ENCODE measurements at places on chromosomes 3 and 15. TPM values are rescaled to one million over a fixed set of nuclear protein-coding genes. Genes with fewer than 3 reads are reported as not detected.

The SPPL2A gene
- polyA plus RNA-seq: 99.6 TPM

The SLC22A14 gene
- polyA plus RNA-seq: 0.10 TPM

The RAB6B gene
- 18.9 TPM for polyA plus RNA-seq

The MYLK gene
- 170 TPM for polyA plus RNA-seq

The TRPM1 gene
- polyA plus RNA-seq: 0.67 TPM

The PDZRN3 gene
- 35.8 TPM for polyA plus RNA-seq

The CIB1 gene
- 59.1 TPM for polyA plus RNA-seq

The SQOR gene
- 22.6 TPM for polyA plus RNA-seq

The TEX55 gene
- not detected for polyA plus RNA-seq

The XCR1 gene
- 0.07 TPM for polyA plus RNA-seq

The CMTM8 gene
- polyA plus RNA-seq: 12.6 TPM

The RRP9 gene
- polyA plus RNA-seq: 12.1 TPM

The SLMAP gene
- polyA plus RNA-seq: 51.0 TPM

The CFAP100 gene
- polyA plus RNA-seq: 0.61 TPM

The GPR156 gene
- polyA plus RNA-seq: 3.0 TPM

The SMARCC1 gene
- polyA plus RNA-seq: 71.7 TPM

The STXBP5L gene
- 0.26 TPM for polyA plus RNA-seq

The ADAMTSL3 gene
- polyA plus RNA-seq: 3.1 TPM

The POPDC2 gene
- 4.5 TPM for polyA plus RNA-seq
